ENCODE measurements at places on chromosomes 6 and 20.

GRCh38 chr6:132070356-132070755 lies 119.2 kb upstream of the CCN2 start:
- DNase-seq, result no peak

GRCh38 chr6:78709021-78709420 lies 158.3 kb upstream of the IRAK1BP1 start:
- DNase-seq, result no peak

- no peak for DNase-seq
Measured at GRCh38 chr6:156190270-156190669, 586.9 kb upstream of the ARID1B start.

- no peak for DNase-seq
Measured at GRCh38 chr6:54133186-54133585, 21.9 kb downstream of the MLIP start.

GRCh38 chr20:47059536-47059935 lies 164.9 kb downstream of the EYA2 start:
- no peak for DNase-seq

- no peak for DNase-seq
Measured at GRCh38 chr6:167103041-167103891, 19.6 kb upstream of the CCR6 start.

DNA sequence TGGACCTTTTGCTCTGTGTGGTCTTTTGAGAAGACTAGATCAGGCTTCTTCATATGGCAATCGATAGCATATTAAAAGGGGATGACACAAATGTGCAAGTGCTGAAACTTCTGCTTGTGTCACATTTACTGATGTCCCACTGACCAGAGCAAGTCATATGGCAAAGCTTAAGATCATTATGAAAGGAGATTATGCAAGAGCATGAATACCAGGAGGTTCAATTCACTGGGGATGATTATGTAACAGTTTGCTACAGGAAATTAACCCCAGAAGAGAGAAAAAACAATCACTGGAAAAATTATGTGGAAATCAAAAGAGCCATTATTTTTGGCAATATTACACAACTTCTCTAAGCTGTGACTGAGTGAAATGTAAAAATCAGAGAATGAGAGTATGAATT lies 13.7 kb upstream of the PRDM13 start:
- DNase-seq, result no peak
